ENCODE measurements at places on chromosomes 16 and 17.

DNA sequence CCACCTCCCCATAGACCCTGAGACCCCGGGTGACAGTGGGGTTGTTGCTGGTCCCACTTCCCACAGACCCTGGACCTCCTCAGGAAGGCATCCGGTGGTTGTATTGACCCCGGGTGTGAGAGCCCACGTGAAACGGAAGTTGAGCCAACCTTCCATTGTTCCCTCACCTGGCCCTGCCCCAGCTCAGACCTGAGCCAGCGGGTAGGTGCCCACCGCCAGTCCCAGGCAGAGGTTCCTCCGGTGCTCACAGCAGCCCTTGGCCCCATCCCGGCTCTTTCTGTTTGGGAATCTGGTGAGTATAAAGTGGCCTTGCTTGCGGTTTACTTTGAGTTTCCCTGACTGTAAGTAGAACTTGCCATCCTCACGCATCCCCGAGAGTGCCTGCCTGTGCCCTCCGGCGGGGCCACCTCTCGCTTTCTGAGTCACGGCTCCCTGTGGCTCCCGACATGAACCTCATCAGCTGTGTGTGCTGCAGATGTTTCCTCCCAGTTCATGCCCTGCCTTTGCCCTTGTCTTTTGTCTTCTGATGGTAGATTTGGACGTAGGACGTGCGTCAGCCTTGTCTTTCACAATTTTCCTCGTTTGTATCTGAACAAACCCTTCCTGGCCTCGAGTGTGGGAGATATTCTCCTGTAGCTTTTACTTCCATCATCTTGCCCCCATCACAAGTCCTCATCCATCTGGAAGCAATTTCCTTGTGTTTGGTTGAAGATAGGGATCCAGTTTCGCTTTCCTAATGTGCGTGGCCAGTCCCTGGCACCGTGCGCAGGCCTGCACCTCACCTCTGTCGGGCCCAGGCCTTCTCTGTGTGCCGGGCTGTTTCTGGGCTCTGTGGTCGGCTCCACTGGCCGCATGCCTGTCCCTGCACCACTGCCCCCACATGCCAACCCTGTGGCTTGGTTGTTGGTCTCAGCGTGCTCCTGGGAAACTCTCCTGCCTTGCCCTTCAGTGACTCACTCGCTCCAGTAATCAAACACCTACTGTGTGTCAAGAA, 76.0 kb downstream of the METRNL start:
- no peak for DNase-seq

GRCh38 chr17:78747488-78747887, 34.6 kb downstream of the CYTH1 start:
- no peak for DNase-seq

DNA sequence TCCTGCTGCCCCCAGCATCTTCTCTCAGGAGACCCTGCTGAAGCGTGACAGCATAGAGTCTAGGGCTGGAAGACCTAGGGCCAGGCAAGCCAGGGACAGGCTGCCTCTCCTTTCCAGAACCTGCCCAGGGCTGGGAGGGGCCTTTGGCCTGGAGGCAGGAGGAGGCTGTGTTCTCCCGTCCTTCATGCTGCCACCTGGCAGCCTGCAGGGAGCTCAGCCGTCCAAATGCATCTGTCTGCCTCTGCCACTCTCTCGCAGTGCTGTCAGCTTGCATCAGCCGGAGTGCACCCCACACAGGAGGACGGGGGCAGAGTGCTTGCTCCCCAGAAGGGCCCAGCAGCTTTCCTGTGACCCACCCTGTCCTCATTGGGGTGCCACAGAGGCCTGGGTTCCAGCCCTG, 31.3 kb downstream of the ARHGAP23 start:
- DNase-seq = no peak

- DNase-seq = peak; percentile 78
Observed at GRCh38 chr16:54526916-54527315, 240.3 kb upstream of the IRX3 start.

DNA sequence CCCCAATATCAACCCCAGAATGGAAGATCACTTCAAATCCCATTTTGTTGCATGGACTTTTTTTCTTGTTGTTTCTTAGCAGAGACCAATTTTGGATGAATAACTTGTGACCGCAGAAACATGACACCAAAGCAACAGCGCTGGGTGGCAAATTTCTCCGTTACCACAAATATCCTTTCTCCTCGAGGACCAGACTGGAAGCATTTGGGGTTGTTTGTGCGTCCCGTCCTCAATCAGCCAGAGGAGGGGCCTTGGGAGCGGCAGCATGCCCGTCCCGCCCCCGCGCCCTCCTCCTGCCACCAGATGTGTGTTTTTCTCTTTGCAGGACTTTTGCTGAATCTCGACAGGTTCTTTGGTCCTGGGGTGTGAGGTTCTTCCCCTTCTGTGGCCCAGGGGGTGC, 282.5 kb upstream of the FOXF1 start:
- no peak for DNase-seq

DNA sequence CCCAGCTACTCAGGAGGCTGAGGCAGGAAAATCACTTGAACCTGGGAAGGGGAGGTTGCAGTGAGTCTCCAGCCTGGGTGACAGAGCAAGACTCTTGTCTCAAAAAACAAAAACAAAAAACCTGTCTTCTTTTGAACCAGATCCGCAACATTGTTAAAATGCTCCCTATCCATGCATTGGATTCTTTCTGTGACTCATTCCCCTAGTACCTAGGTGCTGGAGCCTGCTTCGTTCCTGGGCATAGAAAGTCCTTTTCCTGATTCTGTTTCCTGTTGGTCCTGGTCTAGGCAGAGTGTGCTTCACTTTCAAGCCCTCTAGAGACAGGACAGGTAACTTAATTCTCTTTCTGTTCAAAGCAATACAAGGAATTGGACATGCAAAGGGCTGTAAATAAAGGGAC, 5.2 kb downstream of the EPN2 start:
- DNase-seq = no peak

GRCh38 chr16:59173408-59173831, 439.3 kb upstream of the GOT2 start:
- DNase-seq = no peak

DNA sequence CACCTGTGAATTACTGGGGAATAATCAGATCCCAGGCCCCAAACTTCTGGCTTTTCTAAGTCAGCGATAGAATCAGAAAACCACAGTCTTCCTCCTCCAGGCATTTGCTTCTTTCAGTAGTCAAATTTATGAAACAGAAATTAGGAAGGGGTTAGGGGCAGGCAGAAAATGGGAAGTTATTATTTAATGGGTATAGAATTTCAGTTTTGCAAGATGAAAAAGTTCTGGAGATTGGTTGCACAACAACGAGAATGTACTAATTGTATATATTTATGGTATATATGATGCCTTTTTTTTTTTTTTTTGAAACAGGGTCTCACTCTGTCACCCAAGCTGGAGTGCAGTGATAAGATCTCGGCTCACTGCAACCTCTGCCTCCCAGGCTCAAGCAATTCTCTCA, 23.5 kb downstream of the ORC6 start:
- DNase-seq = no peak

- peak; percentile 96 for DNase-seq
Observed at GRCh38 chr16:46830902-46831647, at the start of gene C16orf87. Gene C16orf87, minus strand, starts transcription at chr16:46831180. Its CDS starts 31 bp downstream, at chr16:46831149.

DNA sequence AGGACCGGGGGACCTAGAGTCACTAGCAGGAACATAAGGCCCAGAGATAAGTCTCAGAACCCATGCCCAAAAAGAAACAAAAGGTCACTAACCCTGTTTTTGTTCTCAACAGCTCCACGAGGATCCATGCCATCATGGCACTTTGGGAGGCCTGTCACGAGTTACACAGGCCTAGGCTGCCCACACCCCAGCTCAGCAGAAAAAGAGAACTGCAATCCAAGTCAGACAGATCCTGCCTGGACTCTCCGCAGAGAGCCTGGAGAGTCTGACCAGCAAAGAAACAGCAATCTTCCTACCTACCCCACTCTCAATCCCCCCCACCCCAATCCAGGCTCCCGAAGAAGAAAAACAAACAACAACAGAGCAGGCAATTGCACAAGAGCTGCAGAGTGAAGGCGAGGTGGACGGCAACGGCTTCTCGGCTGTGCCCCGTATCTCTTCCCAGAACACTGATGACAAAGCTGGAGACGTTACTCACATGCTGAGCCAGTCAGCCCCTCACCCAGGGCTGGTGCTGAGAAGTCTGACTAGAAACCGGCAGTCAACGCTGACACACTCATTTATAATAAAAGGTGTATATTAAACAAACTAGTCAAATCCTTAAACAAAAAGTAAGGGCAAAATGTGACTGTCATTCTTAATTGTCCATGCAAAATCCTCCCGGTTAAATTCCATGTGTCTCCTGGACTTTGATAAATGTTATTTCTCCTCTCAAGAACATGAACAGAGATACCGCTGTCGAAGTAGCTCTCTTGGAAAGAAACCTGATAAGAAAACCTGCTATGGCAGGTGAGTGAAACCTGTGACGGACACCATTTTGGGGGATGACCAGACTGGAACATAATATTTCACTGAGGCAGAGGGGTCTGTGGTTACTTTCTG, 89.3 kb downstream of the SMG6 start:
- peak; percentile 97 for DNase-seq

DNA sequence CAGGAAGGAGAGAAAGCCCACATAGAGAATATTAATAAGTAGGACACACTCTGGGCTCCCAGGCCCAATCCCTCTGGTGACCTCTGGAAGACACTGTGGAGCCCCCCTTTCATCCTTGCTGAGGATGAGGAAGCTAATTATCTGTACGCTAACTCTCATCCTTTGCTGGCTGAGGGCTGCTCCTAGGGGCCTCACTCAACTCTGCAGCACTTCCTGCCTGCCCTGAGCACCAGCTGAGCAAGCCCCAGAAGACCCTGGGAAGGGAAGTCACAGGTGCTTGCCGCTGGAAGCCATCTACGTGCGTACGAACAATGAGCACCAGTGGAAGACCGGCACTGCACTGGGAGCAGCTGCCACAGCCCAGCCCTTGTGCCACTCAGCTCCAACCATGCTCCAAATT, 145.8 kb upstream of the CDH5 start:
- no peak for DNase-seq
